ENCODE measurements at places on chromosomes 3 and 15.

- DNase-seq: no peak
These were observed 75.2 kb downstream of the LIPC start for GRCh38 chr15:58506783-58507668.

GRCh38 chr3:186552408-186553031, 8.3 kb upstream of the CRYGS start:
- DNase-seq: no peak

GRCh38 chr3:111072031-111072921, 660 bp downstream of the NECTIN3 start:
- no peak for DNase-seq

- DNase-seq: peak; percentile 66
These were observed at the start of gene CLDN11 for GRCh38 chr3:170418422-170419398. Gene CLDN11, plus strand, starts transcription at chr3:170418868. Its CDS starts 199 bp downstream, at chr3:170419067.

DNA sequence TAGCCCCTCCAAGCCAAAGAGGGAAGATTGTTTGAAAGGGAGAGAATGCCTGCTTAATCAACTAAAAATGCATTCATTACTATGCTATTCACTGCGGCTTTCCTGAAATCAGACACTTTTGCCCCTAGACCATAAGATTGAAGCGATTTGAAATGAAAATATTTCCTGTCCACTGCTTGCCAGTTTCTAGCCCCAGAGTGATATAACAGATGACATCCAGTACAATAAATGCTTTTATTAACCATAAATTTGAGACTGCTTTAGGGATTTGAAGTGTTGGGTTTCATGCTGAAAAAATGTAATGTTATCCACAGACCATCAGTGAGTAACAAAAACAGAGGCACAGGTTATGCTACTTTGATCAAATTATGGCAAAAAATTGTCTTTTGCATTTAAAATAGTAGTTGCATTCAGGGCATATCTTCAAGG, 14.1 kb downstream of the IL17RD start:
- no peak for DNase-seq

DNA sequence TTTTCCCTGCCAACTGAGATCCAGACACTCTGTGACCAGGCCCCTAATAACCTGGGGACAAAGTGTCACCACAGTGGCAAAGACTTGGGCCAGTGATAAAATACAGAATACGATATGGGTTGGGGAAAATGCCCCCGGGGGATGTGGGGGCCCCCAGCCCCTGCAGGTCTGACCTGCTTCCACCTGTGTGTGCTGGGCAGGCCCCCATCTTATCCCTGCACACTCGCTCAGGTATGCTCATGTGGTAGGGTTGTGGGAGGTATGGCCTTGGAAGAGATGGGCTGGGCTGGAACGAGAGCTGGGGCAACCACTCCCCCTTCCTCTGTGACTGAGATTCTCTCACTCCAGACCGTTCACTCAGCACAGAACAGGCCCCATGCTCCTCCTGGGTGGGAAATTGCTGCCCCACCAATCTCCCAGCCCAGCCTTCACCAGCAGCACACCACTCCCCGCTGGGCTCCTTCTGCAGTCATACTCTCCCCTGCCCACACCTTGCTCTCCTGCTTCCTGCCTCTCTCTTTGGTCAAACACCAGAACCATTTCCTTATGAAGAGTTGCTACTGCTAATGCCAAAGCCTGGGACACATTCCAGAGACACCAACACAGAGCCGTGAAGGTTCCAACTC, 9.6 kb upstream of the CPEB1 start:
- DNase-seq: no peak
